ENCODE measurements at places on chromosomes 7 and 10.

- no peaks in the 10 kb centered on the region for H3K27me3 ChIP-seq
- peaks cover 73% of the 10 kb centered on the region for H3K4me1 ChIP-seq
- peaks cover 53% of the 10 kb centered on the region for H3K36me3 ChIP-seq
- peak overlapping the region; percentile 69 for H3K4me3 ChIP-seq
- DNase-seq = no peak
- H3K27ac ChIP-seq = peak overlapping the region; percentile 84
These were observed 33.4 kb downstream of the CCM2 start for GRCh38 chr7:45033261-45033930.

DNA sequence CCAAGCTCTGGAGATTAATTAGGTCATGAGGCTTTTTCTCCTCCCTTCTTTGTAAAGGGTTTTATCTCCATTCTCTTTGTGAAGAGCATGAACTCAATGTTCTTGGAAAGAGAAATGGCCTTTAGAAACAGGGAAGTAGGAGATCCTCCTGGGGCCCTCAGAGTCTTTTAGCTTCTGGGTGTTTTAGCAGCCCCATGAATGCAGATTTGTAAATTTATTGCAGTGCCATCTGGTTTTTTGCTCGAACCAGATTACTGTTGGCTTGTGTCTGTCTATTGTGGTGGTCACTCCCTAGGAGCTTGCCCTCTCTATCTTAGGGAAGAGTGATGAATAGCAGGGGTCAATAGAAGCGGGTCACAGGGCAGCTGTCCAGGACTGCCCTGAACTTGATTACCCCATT lies 110.6 kb downstream of the BTRC start:
- peaks cover 13% of the 10 kb centered on the region for H3K4me1 ChIP-seq
- no peak overlapping the region for H3K27ac ChIP-seq
- no peak overlapping the region for H3K4me3 ChIP-seq
- H3K27me3 ChIP-seq = no peaks in the 10 kb centered on the region
- no peaks in the 10 kb centered on the region for H3K36me3 ChIP-seq

DNA sequence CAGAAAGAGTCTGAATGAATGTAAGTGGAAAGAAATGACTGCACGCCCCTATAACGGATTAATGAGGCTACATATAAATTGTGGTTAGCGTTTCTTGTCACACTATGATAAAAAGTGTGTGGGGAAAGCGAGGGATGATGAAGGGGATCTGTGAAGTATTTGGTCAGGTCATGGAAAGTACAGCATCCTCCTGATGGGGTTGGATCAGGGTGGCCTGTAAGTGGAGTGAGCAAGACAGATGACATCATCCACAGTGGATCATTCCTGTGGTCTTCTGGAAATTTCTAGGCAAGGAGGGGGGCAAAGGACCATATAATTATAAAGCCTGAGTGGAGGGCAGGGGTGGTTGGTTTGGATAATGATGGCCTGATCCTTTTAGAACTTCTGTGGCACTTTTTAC lies 606.0 kb downstream of the INHBA start:
- H3K27me3 ChIP-seq = no peaks in the 10 kb centered on the region
- H3K27ac ChIP-seq = no peak overlapping the region
- no peak overlapping the region for H3K4me3 ChIP-seq
- no peaks in the 10 kb centered on the region for H3K36me3 ChIP-seq

DNA sequence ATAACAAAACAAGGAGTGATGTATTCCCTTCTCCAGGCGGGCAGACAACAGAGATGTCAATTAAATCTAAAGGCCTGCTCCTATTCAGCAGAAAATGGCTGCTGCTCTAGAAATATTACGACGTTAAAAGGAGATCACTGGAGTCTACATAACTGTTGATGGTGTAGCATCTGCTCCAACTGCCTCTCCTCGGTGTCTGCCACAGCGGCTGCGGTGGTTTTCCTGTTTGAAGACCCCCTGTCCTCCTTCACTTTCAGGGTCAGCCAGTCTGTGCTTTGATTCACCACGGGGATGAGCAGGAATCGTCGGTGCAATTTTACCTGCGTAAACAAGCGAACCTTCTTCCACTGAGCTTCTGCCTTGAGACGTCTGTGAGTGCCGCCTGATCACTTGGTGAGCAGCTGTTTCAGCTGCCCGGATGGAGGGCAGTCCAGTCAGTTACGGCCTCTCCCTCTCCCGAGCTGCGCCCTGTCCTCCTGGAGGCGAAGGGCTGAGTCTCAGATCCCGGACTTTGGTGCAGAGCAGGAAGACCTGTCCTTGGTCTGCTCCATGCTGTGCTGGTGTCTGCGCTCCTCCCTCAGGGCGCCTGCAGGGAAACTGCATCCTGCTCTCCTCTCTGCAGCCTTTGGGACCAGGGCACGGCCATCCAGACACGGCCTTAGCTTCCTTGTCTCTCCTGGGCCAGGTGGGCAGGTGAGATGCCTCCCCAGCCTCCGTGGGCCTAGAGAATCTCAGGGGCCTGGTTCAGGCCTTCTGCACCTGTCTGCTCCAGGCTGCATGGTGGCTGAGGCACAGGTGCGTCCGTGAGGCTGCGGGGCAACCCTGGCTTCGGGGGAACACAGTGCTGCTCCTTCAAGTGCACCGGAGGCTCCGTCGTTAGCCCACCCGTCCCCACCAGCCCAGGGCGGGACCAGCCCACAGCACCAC lies 326.6 kb downstream of the ADARB2 start:
- no peak for DNase-seq
- peaks cover 37% of the 10 kb centered on the region for H3K27me3 ChIP-seq
- no peak overlapping the region for H3K27ac ChIP-seq
- no peaks in the 10 kb centered on the region for H3K36me3 ChIP-seq
- H3K4me3 ChIP-seq = no peak overlapping the region

DNA sequence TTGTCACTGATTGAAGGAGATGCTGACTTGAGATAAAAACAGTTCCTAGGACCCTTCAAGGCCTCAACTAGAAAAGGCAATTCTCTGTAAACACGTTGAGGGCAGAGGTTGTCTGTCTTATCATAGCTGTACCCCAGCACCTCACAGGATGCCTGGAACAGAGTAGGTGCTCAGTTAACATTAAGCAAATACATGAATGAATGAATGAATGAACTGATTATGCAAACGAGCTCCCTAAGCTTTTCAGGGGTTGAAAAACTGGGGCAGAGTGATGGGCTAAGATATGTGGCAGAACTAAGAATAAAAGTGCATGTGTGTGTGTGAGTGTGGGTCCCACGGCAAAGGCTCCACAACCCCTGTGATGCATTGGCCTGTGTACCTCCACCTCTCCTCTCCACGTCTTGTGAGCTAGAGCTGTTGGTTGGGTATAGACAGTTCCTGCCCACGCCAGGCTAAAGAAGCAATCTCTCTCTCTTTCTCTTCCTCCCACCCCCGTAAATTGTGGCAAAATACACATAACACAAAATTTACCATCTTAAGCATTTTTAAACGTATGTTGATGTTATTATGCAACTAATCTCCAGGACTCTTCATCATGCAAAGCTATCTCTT lies 20.9 kb upstream of the SMC3 start:
- no peak for DNase-seq
- H3K27me3 ChIP-seq = peaks cover 6% of the 10 kb centered on the region
- no peak overlapping the region for H3K27ac ChIP-seq
- H3K36me3 ChIP-seq = no peaks in the 10 kb centered on the region
- H3K4me3 ChIP-seq = no peak overlapping the region
- H3K4me1 ChIP-seq = peaks cover 5% of the 10 kb centered on the region

DNA sequence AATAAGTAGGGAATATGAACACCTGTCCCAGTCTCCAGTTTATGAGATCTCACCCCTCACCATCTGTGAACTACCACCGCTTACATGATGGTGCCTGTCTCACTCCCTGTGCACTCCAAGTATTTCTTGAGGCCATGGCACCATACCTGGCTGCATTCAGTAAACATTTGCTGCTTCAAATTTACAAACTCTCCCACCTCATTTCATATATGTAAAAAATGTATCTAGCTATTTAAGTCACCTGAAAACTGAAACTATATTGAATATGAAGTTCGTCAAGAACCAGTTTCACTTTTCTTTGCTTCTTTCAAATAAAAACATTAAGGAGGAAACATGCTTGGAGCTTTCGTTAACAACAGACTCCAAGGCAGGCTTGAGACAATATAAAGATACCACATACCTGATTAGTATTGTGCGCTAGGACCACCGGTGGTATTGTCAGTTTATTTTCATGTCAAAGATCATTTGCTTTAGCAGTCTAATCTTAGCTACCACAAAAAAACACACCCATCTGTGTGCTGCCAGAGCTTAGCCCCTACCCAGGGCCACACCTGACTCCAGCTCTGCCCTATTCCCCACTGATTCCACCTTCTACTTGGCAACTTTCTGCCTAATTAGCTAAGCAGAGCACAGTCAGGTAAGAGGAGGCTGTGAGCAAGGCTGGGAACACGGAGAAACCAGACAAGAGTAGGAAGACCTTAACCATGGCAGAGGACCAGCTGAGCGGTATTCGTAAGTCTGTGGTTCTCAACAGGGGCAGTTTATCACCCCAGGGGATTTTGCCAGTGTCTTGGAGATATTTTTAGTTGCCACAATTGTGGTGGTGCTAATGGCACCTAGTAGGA lies 92.0 kb downstream of the ZFAND4 start:
- H3K36me3 ChIP-seq = peaks cover 9% of the 10 kb centered on the region
- no peaks in the 10 kb centered on the region for H3K27me3 ChIP-seq
- peaks cover 32% of the 10 kb centered on the region for H3K4me1 ChIP-seq
- peak overlapping the region; percentile 95 for H3K27ac ChIP-seq
- DNase-seq = peak; percentile 20
- no peak overlapping the region for H3K4me3 ChIP-seq

- H3K4me1 ChIP-seq = no peaks in the 10 kb centered on the region
- DNase-seq = no peak
- no peak overlapping the region for H3K27ac ChIP-seq
- no peak overlapping the region for H3K4me3 ChIP-seq
- H3K36me3 ChIP-seq = no peaks in the 10 kb centered on the region
These were observed 70.0 kb upstream of the PCBD1 start for GRCh38 chr10:70958396-70958795.

DNA sequence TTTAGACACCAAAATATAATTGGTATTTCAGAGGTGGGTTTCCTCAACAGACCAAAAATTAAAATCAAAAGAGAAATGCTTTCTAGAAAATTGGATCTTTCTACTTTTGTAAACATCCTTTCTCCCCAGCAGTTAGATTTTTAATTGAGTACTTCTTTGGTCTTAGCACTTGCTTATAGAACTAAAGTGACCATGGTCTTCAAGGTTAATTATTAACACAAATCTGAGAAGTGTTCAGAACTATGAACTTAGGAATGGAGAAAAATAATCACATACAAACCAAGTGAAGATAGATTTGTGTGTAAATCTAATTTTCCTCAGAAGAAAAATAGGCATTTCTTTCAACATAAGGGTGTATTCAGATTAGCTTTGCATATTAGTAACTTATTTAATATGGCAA lies 355.4 kb downstream of the ELMO1 start:
- no peak overlapping the region for H3K4me3 ChIP-seq
- H3K4me1 ChIP-seq = peaks cover 9% of the 10 kb centered on the region
- peaks cover 28% of the 10 kb centered on the region for H3K36me3 ChIP-seq
- H3K27ac ChIP-seq = peak overlapping the region; percentile 45
- DNase-seq = no peak

DNA sequence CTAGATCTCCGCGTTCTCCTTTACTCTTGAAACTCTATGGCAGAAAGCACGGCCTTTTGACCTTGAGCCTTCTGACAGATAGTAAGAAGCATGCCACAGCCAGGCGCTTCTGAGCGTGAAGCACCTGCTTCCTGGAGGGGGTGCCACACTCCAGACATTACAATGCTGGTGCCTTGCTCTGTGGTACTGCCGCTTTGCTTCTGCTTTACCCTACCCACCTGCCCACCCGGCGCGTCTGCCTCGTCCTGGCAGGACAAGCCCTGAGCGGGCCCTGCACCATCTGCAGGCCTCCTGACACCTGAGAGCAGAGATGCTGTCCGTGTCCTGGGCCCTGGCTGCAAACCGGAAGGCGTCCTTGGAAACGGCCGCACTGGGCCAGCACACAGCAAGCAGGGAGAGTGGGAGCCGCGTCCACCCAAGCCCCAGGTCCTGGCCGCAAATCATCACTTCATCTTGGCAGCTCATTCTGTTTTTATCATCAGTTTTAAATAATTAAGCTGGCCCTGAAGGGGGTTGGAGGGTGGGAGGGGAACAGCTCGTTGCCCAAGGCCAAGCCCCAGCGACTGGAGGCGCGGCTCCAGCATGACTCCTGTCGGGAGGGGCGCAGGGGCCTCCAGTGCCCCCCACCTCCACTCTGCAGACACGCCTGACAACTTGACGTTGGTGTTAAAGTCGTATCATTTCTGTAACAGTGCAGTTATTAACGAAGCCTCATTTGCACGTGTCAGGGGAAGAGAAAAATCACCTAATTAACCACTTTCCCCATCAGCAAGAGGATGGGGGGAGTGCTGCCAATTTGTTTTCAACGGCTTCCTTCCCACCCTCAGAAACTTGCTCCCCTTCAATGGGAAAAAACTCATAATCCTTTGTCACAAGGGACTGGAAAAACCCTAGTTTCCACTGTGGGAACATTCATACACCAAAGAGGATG lies 132.2 kb downstream of the MAD1L1 start:
- H3K4me1 ChIP-seq = peaks cover 33% of the 10 kb centered on the region
- no peaks in the 10 kb centered on the region for H3K27me3 ChIP-seq

DNA sequence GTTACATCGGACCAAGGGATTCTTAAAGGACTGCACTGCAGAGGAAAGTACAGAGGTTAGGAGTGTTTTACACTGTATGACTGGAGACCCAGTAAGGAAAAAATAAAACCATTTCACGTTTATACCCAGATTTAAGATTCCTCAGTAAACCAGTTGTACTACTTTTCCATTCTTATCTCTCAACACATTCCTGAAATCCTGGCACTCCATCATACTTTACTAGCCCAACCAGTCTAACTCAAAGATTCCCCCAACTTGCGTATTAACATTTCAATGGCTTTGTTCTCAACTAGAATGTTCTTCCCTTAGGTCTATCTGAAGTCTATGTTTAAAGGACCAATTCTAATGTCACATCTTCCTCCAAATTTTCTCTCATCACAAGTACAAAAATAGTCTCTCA lies 8.0 kb downstream of the CCDC186 start:
- DNase-seq = no peak
- H3K27ac ChIP-seq = no peak overlapping the region
- no peak overlapping the region for H3K4me3 ChIP-seq
- peaks cover 53% of the 10 kb centered on the region for H3K4me1 ChIP-seq
- peaks cover 30% of the 10 kb centered on the region for H3K36me3 ChIP-seq

All from effector memory CD8-positive, alpha-beta T cell (primary cell).